ENCODE measurements at places on chromosomes 13 and 19.

- DNase-seq: no peak
These were observed 3.8 kb downstream of the GARIN5B start for GRCh38 chr19:55358943-55359908.

GRCh38 chr13:110551284-110551683 lies 10.2 kb downstream of the RAB20 start:
- no peak for DNase-seq

- DNase-seq: no peak
These were observed 331.1 kb upstream of the KLF12 start for GRCh38 chr13:74465271-74465670.

- DNase-seq: no peak
These were observed 183.4 kb downstream of the RFC3 start for GRCh38 chr13:34001389-34001788.

DNA sequence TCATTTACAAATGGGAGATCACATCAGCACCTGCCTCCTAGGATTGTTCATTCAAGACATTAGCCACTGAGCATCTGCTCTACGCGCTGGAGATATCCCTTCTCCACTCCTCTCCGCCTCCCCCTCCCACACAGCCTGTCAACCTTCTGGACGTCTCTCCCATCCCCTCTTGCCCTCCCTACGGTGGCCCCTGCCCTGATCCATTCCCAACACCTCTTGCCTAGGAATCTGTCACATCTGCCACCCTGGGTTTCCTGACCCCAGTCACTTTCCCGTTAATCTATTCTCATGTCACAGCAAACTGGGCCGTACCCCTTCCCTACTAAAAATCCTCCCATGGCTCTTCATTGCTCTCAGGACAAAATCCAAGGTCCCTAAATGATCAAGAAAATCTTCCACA lies 10.3 kb downstream of the DYRK1B start:
- no peak for DNase-seq

DNA sequence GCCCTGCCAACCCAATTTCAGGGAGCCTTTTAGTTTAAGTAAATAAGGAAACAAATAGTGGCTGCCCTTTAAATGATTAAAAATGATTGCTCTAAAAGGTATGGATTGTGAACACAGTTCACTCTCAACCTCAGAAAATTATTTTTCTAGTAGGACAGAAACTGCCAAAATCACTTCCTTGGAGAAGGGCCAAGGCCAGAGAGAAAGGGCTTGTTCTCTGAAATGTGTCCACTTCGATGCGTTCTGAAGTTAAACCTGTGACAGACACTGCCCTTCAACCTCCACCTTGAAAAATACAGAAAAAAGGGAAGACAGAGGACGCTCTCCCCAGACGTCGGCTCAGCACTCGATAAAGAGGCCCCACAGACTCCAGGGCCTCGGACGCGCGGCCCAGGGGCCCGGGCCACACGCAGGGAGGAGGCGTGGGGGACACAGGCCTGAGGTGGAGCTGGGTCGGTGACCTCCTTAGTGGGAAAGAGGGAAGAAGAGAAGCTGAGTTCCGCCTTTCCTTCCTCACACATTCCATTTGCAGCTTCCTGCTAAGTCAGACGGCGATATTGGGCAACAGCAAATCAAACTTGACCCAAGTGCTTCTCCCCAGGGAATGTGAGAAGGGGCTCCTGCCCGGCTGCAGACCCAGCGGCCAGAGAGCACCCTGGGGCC lies 63.6 kb downstream of the RASA3 start:
- no peak for DNase-seq

DNA sequence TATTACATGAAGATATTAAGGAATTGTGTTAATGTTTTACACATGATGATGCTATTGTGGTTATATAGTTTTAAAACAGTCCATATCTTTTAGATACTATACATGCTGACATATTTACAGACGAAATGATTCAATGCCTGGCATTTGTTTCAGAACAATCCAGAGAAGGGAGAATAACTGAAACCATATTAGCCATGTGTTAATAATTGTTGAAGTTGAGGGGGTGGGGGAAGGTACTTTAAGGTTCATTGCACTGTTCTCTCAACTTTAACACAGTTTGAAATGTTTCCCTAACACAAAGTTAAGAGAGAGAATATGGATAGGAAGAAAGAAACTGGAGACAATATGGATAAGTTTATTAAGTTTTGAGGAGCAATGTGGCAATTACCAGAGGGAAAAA lies 5.8 kb downstream of the CRYL1 start:
- no peak for DNase-seq

GRCh38 chr13:103104340-103104739 lies 38.1 kb upstream of the SLC10A2 start:
- DNase-seq: no peak

DNA sequence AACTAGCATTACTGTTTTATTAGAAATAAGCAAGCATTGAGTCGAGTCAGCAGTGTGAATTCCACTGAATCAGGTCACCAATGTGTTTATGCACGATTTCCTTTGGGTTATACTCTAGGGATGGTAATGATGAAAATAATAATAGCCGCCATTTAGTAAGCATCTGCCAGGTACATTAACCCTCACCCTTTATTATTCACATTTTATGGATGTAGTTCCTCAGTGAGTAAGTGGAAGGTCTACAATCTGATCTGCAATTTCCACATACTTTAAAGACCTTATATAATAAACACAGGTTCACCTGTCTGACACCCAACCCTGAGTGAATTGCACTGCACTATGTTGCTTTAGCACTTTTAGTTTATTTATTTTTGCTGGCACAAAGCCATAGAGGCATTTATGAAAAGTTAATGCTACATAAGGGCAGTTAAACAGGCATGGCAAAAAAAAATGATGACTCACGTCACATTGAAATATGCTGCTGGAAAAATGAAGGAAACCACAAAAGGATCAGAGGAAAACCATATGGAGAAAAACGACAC lies 122.4 kb downstream of the TRPC4 start:
- DNase-seq: no peak

DNA sequence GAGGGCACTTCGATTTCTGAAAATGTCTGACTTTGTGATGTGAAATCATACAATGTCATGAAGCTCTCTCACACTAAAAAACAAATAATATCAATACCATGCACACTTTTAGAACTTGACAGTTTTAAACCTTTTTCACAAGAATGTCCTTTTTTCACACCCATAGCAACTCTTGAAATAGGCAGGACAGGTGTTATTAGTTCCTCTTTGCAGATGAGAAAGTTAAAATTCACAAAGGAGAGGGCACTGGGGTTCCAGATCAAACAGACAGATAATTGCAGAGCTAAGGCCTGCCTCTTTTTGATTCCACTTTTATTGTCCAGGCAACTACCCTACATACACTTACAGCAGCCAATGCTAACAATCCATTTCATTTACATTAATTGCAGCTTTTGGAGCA lies 142.8 kb downstream of the KLF12 start:
- no peak for DNase-seq

DNA sequence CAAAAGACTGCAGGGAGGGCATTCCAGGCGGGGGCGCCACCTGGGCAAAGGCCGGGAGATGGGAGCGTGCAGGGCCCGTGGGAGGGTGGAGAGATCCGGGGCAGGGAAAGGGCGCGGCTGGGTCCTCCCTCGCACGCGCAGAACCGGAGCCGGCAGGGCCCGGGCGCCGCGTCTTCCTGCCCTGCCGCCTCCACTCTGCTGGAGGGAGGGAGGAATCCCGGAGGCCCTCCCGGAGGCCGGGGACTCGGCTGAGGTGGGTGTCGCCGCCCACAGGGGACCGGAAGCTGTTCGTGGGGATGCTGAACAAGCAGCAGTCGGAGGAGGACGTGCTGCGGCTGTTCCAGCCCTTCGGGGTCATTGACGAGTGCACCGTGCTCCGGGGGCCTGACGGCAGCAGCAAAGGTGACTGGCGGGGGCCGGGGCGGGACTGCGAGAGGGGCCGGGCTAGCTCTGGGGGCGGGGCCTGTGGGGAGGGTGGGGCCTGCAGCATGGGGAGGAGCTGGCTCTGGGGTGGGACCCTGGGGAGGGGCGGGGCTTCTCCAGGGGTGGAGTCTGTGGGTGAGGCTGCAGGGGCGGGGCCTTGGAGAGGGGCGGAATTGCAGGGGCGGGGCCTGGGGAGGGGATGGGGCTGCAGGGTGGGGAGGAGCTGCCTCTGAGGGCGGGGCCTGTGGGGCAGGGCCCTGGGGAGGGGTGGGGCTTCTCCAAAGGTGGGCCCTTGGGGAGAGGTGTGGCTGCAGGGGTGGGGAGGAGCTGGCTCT lies 51.3 kb downstream of the CELF5 start:
- peak; percentile 81 for DNase-seq

DNA sequence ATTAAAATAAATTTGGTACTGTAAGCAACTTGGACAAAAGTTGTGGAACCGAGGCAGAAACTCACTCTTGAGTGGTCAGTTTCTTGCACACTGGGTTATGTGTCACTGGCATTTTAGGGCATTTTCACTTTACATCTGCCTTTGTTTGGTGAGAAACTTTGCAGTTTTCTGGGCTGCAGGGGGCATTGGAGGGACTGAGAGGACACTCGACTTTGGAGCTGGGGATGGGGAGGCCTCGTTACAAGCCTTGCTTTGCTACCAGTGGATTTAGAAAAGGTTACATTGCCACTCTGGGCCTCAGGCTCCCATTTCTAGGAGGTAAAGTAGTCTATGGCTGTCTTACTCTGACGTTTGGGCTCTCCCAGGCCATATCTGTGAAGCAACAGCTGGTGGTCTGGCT lies 41.9 kb upstream of the ZNF536 start:
- DNase-seq: no peak

- DNase-seq: no peak
These were observed 47.3 kb upstream of the N4BP2L1 start for GRCh38 chr13:32474999-32475792.

GRCh38 chr19:16148443-16149229 lies 5.2 kb downstream of the HSH2D start:
- no peak for DNase-seq

Data from activated CD4-positive, CD25-positive, alpha-beta regulatory T cell treated with anti-CD3 and anti-CD28 coated beads, Interleukin-2, amount 50 U/mL, for 72 hours (primary cell).